ENCODE measurements at places on chromosomes 12 and 14. TPM values are rescaled to one million over a fixed set of nuclear protein-coding genes. Genes with fewer than 3 reads are reported as not detected.

- no peak for DNase-seq
- H3K4me3 ChIP-seq, result no peak overlapping the region
- H3K4me1 ChIP-seq, result peaks cover 24% of the 10 kb centered on the region
- no peak overlapping the region for H3K27ac ChIP-seq
- no peaks in the 10 kb centered on the region for H3K36me3 ChIP-seq
Measured at GRCh38 chr12:65493913-65494245, 215.4 kb downstream of the MSRB3 start.

GRCh38 chr12:46160981-46161690 is 107.7 kb downstream of the SLC38A1 start:
- no peaks in the 10 kb centered on the region for H3K27me3 ChIP-seq
- H3K27ac ChIP-seq, result no peak overlapping the region
- H3K4me3 ChIP-seq, result no peak overlapping the region

- peaks cover 7% of the 10 kb centered on the region for H3K36me3 ChIP-seq
- H3K4me1 ChIP-seq, result no peaks in the 10 kb centered on the region
- H3K27ac ChIP-seq, result no peak overlapping the region
- H3K4me3 ChIP-seq, result no peak overlapping the region
Measured at GRCh38 chr12:26416550-26416949, 221.2 kb downstream of the SSPN start.

P2RX2 gene
- total RNA-seq, result not detected

DHRS2 gene
- total RNA-seq, result not detected

KRT82 gene
- total RNA-seq, result not detected

KRT3 gene
- total RNA-seq, result not detected

CLEC9A gene
- not detected for total RNA-seq

Measured in neural crest cell (in vitro differentiated cells).